Neural cell (in vitro differentiated cells): ENCODE measurements at places on chromosomes 7 and 10. TPM values are rescaled to one million over a fixed set of nuclear protein-coding genes. Genes with fewer than 3 reads are reported as not detected.

Gene MCU
- polyA plus RNA-seq = 16.5 and 22.9 TPM in 2 replicates

Gene SPRN
- polyA plus RNA-seq = 0.28 and 1.1 TPM in 2 replicates

Gene AMZ1
- polyA plus RNA-seq = not detected in 2 replicates

Gene ABCF2
- 32.7 and 45.8 TPM in 2 replicates for polyA plus RNA-seq

Gene ANXA7
- 23.9 and 26.2 TPM in 2 replicates for polyA plus RNA-seq

Gene RET
- polyA plus RNA-seq = 1.5 and 1.7 TPM in 2 replicates

Gene CCZ1B
- polyA plus RNA-seq = 73.1 and 100 TPM in 2 replicates

Gene TEX36
- polyA plus RNA-seq = not detected in 2 replicates

Gene ZPBP
- polyA plus RNA-seq = not detected in 2 replicates

Gene SLC16A12
- polyA plus RNA-seq = 0.04 TPM in 1 of 2 replicates, not detected in the other

Gene FAM131B
- 45.9 and 58.5 TPM in 2 replicates for polyA plus RNA-seq

Gene TRAPPC14
- 26.7 and 43.5 TPM in 2 replicates for polyA plus RNA-seq

Gene CHST15
- polyA plus RNA-seq = 0.78 and 0.79 TPM in 2 replicates

Gene EBLN1
- not detected in 2 replicates for polyA plus RNA-seq

Gene GRM3
- polyA plus RNA-seq = 15.9 TPM in 2 replicates
